ENCODE measurements at places on chromosomes 2 and 18. TPM values are rescaled to one million over a fixed set of nuclear protein-coding genes. Genes with fewer than 3 reads are reported as not detected.

CLIP4 gene
- total RNA-seq, result 37.2 TPM

ARHGAP25 gene
- total RNA-seq, result 12.6 TPM

DNA sequence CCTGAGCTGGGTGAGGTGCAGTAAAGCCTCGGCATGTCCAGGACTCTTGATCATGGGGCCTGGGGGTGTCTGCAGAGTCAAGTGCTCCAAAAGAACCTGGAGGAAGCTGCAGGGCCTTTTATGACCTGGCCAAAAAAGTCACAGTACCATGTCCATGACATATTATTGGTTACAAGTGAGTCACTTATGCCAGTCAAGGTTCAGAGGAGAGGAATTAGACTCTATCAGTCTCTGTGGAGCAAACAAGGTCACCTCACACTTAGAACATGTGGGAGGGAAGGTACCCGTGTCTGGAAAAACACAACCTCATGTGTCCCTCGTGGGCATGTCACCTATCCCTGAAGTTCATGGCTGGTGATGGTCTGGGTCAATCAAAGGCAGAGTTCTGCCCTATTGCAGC, 465.7 kb downstream of the FBXO15 start:
- DNase-seq, result no peak

LONRF2 gene
- total RNA-seq, result 11.2 TPM

DNA sequence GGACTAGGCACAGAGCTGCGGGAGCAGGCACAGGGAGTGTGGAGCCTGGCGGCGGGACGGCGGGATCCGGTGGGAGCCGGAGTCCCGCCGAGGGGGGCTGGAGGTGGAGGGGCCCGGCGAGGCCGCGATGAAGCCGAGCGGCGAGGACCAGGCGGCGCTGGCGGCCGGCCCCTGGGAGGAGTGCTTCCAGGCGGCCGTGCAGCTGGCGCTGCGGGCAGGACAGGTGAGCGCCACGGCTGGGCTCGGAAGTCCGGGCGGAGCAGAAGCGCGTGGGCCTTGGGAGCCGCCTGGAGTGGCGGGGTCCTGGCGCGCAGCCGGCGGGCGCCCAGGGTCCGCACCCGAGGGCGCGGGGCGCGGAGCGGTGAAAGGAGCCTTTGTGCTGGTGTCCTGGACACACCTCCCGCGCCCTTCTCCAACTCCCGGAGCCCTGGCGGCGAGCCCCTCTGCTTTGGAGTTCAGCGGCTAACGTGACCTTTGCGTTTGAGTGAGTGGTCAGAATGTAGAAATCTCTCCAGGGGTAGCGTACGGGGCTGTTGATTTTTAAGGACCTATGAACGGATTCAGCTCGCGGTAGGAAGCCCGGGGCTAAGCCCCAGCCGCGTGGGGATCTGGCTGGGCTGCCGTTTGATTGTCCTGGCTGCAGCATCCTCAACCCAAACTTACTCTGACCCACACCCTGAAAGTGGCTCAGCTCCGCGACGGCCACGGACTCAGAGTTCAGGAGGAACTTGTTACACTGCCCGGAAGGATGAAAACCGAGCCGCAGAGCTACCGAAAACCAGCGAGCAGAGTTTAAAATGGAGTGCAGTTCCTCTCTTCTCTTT, 448 bp downstream of the IMPA2 start:
- DNase-seq, result no peak

CYP27C1 gene
- total RNA-seq, result 0.26 TPM

GRCh38 chr2:217652761-217653639, 349.8 kb downstream of the TNS1 start:
- DNase-seq, result peak; percentile 54

CXCR1 gene
- total RNA-seq, result not detected

RTP5 gene
- total RNA-seq, result not detected

MAPK4 gene
- 13.5 TPM for total RNA-seq

DNA sequence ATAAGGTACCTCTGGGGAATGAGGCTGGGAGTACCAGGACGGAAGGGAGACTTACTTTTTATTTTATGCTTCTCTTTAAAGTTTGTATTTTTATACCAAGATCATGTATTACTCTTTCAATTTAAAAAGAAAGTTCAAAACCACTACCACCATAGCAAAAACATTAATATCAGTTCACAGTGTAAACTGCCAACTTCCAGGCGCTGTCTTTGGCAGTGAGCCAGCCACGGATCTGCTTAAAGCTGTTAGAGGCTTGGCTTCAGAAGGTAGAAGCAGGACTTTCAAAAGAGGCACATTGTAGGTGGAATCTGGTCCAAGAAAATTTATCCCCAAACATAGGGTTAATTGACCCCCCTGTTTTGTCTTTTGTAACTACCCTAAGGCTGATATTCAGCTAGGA, 74.8 kb downstream of the B3GNT2 start:
- peak; percentile 51 for DNase-seq

GRCh38 chr2:10481666-10482157, 33.6 kb upstream of the ODC1 start:
- no peak for DNase-seq

ABHD3 gene
- 71.4 TPM for total RNA-seq

NGEF gene
- total RNA-seq, result 12.0 TPM

DNA sequence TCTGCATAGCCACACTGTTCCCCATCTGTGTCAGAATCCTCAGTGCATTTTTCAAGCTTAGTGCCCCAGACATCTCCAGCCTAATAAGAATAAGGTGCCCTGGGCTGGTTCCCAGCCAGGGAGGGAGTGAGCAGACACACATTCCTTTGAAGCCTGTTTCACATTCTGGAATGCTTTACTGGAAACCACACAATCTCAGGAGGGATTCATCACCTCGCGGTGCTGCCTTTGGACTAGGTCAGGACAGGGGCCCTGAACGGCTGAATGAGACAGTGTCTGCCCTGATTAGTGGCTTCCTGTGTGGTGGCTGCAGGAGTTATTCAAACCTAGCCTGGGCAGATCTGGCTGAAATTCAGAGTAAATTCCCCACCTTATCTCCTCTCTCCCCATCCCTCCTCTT, 108.0 kb upstream of the LDAH start:
- no peak for DNase-seq

GRCh38 chr2:119760956-119761275, 1.2 kb downstream of the PTPN4 start:
- no peak for DNase-seq

PAX8 gene
- total RNA-seq, result 3.5 TPM

LIMS3 gene
- 3.1 TPM for total RNA-seq

- no peak for DNase-seq
These were observed 114.4 kb upstream of the DTNA start for GRCh38 chr18:34595690-34596089.

STARD7 gene
- total RNA-seq, result 117 TPM

NEB gene
- total RNA-seq, result 140 TPM

MC2R gene
- total RNA-seq, result not detected

GNLY gene
- total RNA-seq, result 0.95 TPM

- peak; percentile 50 for DNase-seq
These were observed 73.8 kb downstream of the TRABD2A start for GRCh38 chr2:84807063-84807485.

- peak; percentile 46 for DNase-seq
These were observed 1.1 kb upstream of the MAB21L4 start for GRCh38 chr2:240896871-240897692.

GRCh38 chr2:28544922-28545589, 49.2 kb downstream of the PLB1 start:
- DNase-seq, result no peak

CNNM3 gene
- total RNA-seq, result 65.2 TPM

PROC gene
- total RNA-seq, result 3.3 TPM

- DNase-seq, result no peak
These were observed 88.9 kb upstream of the THOC1 start for GRCh38 chr18:356778-357177.

DNA sequence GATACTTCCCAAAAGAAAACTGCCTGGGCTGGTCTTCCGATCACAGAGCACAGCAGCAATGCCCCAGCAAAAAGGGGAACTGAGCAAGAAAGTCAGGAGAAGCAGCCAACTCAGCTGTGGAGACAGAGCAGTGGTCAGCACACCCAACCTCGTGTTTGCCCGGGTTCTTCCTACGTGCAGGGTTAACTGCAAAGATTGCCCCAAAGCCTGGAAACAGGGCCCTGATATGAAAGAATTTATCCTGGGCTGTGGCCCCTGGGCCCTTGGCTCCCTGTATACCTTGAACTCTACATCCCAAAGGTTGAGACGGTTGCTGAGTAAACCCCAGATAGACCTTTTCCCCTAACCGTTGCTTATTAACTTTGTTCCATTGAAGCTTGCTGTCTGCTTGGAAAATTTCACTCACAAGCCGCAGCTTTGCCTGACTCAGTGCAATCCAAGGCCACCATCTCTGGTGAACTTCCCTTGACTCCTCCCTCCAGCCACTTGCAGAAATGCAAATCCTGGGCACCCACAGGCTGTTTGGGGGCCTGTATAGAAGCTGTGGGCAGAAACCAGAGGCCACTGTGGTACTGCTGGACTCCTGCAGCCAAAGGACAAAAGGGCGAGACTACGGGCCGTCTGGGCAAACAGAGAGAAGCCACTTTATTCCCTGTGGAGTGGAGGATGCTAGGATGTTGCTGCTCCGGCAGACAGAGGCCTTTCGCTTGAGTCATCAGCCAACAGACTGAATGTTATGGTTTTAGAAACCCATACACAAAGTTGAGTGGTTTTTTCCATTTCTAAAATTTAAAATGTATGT, 18.2 kb downstream of the NRP2 start:
- DNase-seq, result no peak

STRADB gene
- 52.2 TPM for total RNA-seq

GRCh38 chr18:63040788-63041410, 278.7 kb downstream of the BCL2 start:
- no peak for DNase-seq

- no peak for DNase-seq
These were observed 318.9 kb upstream of the RND3 start for GRCh38 chr2:150806336-150806735.

DNA sequence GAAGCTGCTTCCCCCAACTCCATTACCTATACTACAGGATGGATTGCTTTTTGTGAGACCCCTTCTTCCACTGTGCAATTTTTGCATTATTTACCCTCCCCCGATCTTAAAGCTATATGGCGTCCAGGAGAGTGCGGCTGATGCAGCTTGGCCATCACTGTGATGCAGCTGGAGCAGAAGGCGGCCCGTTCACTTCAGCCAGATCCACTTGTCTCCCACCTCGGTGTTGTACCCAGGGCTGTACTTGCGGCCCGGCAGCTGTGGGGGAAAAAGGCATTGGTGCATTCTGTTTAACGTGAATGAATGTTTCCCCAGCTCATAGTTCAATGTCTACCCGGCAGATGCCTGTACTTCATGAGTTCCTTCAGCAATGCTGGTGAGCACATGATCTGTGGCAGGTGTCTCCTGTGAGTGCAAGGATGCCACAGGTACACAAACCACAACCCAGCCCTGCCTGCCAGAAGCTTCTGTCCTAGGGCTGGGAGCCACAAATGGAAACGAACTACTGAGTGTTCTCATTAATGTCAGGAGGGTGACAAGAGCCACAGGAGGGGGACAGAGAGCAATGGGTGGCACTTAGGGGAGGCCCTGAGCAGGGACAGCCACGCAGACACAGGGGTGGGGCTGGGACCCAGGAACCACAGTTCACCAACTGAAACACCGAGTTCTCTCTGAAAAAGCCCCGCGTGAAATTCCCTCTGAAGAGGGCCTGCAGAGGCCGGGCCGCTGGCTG, 64.0 kb downstream of the NDUFA10 start:
- no peak for DNase-seq

- no peak for DNase-seq
These were observed 159.8 kb downstream of the ZNF385B start for GRCh38 chr2:179701524-179702110.

GRCh38 chr2:192379736-192380135, 185.0 kb upstream of the TMEFF2 start:
- no peak for DNase-seq

GRCh38 chr2:205860181-205860580, 177.9 kb downstream of the NRP2 start:
- DNase-seq, result no peak

GRCh38 chr2:240912878-240913809, 7.0 kb downstream of the CROCC2 start:
- no peak for DNase-seq

- DNase-seq, result no peak
These were observed 506.1 kb upstream of the FAM98A start for GRCh38 chr2:34105006-34105767.

GRCh38 chr2:224248944-224249371, 152.9 kb downstream of the FAM124B start:
- no peak for DNase-seq

DNA sequence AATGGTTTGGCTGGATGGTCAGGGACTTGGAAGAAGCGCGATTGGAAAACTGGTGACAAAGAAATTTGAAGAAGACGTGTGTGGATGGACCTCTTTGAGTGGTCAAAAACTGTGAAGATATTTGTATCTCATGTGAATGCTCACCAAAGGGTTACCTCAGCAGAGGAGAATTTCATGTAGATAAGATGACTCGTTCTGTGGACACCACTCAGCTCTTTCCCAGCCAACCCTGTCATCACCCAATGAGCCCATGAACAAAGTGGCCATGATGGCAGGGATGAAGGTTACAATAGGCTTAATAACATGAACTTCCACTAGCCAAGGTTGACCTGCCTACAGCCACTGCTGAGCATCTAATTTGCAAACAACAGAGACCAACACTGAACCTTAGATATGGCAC, 248.3 kb downstream of the KCNE4 start:
- DNase-seq, result no peak

TGFA gene
- 51.0 TPM for total RNA-seq

SULT1C4 gene
- total RNA-seq, result 117 TPM

C2orf80 gene
- total RNA-seq, result not detected

CD8A gene
- total RNA-seq, result 11.3 TPM

- no peak for DNase-seq
These were observed 172.0 kb downstream of the MIB1 start for GRCh38 chr18:21912339-21913239.

DNA sequence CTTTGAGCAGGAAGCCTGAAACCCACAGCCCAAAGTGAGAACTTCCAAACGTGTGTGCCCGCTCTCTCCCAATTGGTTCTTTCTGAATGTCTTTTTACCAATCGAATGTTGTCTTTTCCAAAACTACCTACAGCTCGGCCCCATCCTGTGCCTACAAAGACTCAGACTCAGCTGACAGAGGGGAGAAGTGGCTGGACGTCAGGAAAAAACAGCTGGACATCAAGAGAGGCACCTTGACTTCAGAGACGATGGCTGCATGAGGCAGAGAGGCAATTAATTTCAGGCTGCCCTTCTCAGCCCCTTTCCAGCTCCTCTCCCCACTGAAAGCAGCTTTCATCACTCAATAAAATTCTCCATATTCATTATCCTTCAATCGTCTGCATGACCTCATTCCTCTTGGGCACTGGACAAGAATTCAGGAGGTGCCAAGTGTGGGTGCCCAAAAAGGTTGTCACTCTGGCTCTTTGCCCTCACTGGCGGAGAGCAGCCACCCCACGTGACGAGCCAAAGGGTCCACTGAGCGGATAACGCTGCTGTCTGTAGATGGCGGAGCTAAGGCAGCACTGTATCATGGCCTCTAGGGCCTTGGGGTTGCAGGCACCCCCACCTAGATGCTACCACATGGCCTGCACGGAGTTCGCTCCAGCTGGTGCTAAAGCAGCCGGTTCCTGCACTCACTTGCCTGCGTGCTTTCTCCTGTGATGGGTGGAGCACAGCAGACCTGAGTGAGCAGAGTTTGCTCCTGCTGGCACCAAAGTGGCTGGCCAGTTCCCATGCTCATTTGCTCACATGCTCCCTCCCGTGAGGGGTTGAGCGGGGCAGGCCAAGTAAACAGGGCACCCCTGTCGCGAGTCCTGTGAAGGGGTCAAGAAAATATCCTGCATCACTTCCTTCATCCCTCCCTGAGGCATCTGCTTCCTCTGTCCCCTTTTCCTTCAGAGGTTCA, 37.9 kb downstream of the FAM210A start:
- no peak for DNase-seq

DCDC2C gene
- total RNA-seq, result 0.14 TPM

ARL4C gene
- total RNA-seq, result 10.2 TPM

COLEC11 gene
- total RNA-seq, result 79.0 TPM
